Hematopoietic multipotent progenitor cell treated with erythropoietin and hydrocortisone succinate and interleukin-3 and kit ligand, for 17 days (in vitro differentiated cells): ENCODE measurements at places on chromosomes 13 and 19.

DNA sequence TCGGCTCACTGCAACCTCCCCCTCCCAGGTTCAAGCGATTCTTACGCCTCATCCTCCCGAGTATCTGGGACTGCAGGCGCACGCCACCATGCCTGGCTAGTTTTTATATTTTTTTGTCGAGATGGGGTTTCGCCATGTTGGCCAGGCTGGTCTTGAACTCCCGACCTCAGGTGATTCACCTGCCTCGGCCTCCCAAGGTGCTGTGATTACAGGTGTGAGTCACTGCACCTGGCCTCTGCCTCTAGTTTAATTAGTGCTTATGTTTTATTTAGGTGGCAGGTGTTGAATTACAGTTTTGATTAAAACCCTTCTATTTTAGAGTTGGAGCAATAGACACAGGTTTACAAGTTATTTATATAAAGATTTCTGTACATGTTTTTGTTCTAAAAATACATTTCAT is 42.8 kb downstream of the ATP11A start:
- DNase-seq: no peak

DNA sequence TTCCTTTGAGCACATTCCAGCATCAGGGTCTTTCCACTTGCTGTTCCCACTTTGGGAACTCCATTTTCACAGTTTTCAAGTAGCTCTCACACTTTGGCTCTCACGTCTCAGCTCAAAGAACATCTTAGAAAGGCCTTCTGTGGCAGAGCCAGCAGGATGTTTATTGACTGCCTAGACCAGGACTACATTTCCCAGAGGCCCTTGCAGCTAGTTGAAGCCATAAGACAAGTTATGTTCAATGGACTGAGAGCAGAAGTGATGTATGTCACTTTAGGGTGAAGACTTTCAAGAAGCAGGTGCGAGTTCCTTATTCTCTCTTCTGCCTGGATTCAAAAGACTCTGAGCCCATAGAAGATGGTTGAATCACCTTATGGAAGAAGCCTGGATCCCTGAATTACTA is 4.3 kb upstream of the HAUS5 start:
- no peak for DNase-seq

- DNase-seq: no peak
These were observed 438.7 kb upstream of the ARGLU1 start for GRCh38 chr13:107006661-107007060.

DNA sequence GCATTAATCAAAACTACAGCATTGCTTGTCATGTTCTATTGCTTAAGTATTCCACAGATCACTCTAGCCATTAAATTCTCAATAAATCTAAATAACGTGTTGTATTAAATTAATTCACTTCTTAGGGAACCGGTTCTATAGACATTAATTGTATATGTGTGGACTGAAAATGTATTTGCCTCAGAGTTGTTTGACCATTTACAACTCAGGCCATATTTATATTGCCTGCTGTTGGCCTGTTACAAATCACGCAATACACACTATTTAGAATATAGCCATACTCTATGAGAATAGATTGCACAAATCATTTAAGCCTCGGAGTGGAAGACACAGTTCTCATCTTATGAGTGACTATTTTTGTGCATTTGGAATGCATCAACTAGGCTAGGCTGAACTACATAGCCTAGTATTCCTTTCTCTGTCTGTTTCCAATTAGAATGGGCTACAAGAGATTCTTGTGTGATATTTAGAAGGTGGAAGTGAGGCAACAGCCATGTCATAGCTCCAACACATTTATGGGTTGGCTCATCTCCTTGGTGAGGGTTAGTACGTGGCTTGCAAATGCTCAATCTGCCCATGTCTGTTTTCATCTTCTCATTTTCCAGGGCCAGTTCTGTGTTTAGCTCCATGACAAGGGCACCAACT is 1116.1 kb downstream of the PCDH9 start:
- no peak for DNase-seq

- no peak for DNase-seq
These were observed 1.1 kb upstream of the PLVAP start for GRCh38 chr19:17378271-17378670.

DNA sequence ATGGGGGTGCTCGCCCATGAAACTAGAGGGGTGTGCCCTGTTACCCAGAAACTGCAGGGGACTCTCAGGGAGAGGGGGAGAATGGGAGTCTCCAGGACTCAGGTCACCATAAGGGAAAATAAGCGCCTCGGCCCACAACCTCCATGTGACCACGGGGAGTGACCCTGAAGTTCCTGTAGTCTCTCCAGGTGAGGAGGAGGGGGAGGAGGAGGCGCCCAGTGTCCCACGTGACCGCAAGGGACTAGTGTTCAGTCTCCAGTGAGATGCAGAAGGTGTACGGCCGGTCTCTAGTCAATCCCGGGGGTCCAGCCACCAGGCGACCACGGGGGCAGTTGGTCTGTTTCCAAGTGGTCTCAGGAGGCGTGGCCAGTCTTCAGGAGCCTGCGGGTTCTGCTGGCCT is 16.0 kb downstream of the TM6SF2 start:
- no peak for DNase-seq

DNA sequence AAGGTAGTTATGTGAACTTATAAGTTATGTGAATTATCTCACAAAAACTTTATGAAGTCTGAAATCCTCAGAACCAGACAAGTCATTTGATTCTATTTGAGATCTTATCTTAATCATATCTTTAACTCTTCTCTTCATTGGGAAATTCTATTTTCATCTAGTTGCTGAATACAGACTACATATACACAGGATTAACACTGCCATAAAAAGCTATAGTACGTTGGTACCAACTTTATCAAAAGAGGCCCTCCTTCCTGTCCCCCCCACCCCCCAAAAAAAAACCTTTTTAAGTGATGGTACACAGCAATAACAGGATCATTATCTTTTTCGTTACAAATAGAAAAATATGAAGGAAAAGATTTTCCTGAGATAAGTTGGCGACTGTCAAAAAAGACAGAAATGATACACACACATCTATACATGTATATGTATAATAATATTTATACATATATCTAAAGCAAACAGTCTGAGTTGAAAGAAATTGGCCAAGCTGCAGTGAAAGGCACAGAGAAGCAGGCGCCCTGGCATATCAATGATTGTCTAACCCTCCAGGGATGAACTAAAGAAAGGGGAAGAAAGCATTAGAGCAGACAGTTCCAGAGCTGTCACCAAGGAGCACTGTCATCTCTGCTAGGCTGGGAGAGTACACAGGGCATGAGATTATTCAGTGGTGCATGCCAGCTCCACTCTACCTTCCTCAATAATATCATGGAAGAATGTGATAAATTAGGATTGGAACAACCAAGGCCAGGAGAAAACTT is 116.7 kb downstream of the KLF12 start:
- no peak for DNase-seq

- peak; percentile 24 for DNase-seq
These were observed 22.5 kb downstream of the OBI1 start for GRCh38 chr13:78636495-78636894.

DNA sequence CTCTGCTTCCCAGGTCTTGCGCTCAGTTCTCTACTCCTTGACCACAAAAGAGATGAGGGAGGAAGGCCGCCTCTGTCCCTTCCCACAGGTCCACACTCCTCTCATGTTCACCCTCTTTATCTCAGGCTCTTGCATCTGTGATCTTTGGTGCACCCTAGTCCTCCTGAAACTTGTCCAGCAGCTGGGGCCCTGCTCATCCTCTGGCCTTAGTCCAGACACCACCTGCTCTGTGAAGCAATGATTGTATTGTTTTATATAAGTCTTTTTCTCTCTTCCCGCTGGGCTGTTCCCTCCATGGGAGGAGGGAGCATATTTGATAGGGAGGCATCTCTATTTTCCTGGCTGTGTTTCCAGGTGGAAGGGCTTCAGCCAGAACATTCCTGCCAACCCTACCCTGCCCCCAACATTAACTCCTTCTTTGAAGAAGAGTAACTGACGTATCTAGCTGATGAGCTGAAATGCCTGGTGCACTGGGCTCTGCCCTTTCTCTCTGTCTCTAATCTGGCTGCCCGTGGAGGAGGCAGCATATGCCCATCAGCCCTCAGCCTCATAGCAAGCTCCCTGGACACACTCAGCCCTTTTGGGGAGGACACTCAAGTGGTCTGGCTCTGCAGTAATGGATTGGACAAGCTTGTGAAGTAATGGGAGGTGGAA is 38.2 kb upstream of the SIAH3 start:
- no peak for DNase-seq

- DNase-seq: no peak
These were observed 76.0 kb upstream of the LSM14A start for GRCh38 chr19:34096020-34096915.

GRCh38 chr19:30334841-30335240 is 37.3 kb upstream of the ZNF536 start:
- DNase-seq: no peak

GRCh38 chr19:13817018-13817614 is 21.9 kb downstream of the ZSWIM4 start:
- DNase-seq: peak; percentile 25

- no peak for DNase-seq
These were observed 69.7 kb downstream of the PEX11G start for GRCh38 chr19:7419153-7419552.

DNA sequence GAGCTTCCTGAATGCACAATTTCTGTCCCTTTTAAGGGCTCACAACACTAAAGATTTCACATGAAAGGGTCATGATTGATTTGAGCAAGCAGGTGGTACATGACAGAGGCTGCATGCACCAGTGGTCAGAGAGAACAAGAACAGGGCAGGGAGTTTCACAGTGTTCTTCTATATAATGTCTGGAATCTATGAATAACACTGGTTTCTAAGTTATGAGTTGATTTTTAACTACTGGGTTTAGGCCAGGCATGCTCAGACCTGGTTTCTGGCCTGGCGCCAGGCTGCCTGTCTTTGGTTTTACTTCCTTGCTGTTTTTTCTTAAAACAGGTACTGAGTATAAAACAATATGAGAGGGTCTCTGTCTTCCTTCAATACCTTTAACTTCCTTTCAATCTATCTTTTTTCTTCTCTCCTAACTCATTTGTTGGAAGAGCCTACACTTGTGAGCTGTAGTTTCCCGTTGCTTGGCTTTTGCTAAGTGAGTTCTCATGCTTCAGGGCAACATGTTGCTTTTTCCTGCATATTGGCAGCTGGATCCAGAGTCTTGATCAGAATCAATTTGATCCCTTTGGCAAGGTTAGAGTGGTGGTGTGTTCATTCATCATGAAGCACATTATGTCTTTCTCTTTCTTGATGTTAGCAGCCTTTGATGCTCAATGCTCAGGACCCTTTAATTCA is 38.5 kb upstream of the FGF14 start:
- DNase-seq: no peak

- DNase-seq: peak; percentile 35
These were observed 2.0 kb downstream of the ZFP36 start for GRCh38 chr19:39408392-39409207.

DNA sequence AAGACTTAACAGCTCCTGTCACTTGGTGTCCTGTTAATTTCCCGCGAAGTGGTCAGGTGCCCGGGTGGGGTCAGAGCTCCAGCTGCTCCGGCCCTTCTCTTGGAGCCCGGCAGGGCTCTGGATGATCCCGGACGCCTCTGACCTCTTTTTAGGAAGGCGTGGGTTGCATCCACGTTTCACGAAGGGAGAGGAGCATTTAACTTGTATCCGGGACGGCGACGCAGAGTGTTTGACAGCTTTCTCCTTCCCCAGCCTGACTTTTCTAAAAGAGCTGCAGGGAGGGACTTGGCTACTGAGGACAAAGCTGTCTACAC is 656 bp downstream of the ZNF155 start:
- no peak for DNase-seq

DNA sequence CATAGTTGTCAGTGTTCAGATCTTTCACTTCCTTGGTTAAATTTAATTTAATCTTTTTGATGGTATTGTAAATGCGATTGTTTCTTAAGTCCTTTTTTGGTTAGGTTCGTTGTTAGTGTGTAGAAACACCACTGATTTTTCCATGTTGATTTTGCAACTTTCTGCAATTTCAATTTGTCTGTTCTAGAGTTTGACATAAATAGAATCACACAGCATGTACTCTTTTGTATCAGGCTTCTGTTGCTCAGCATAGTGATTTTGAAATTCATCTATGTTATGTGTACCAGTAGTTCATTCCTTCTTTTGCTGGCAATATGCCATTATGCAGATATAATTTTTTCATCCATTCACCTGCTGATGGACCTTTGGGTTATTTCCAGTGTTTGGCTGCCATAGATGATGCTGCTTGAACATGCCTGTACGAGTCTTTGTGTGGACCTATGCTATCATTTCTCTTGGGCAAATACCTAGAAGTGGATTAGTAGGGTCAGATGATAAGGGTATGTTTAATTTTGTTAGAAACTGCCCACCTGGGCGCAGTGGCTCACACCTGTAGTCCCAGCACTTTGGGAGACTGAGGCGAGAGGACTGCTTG is 33.1 kb downstream of the BICRA start:
- DNase-seq: no peak
